ENCODE measurements at places on chromosomes 11 and 22. TPM values are rescaled to one million over a fixed set of nuclear protein-coding genes. Genes with fewer than 3 reads are reported as not detected.

- peaks cover 1% of the 10 kb centered on the region for H3K4me1 ChIP-seq
- no peak overlapping the region for H3K4me3 ChIP-seq
- no peaks in the 10 kb centered on the region for H3K27me3 ChIP-seq
- H3K27ac ChIP-seq: no peak overlapping the region
- DNase-seq: no peak
These were observed 36.0 kb upstream of the EED start for GRCh38 chr11:86208572-86208971.

DNA sequence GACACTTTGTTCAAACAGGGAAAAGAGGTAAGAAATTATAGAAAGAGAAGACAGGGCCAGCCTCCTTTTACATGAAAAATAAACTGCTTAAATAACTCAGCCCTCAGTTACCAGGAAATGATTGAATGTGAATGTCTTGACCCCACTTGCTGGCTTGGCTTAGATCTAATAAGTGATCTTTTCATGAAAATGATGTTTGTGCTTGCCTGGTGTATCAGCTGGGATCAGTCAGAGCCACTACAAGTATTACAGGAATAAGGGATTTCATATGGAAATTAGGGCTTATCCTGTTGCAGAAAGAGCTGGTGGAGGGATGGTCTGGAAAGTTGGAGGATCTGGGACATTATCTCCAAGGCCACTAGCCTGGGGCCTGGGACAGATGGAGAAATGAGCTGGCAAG is 51.8 kb downstream of the COMMD9 start:
- H3K27ac ChIP-seq: no peak overlapping the region
- H3K27me3 ChIP-seq: peaks cover 8% of the 10 kb centered on the region
- no peaks in the 10 kb centered on the region for H3K4me1 ChIP-seq
- no peak for DNase-seq
- no peaks in the 10 kb centered on the region for H3K36me3 ChIP-seq

DNA sequence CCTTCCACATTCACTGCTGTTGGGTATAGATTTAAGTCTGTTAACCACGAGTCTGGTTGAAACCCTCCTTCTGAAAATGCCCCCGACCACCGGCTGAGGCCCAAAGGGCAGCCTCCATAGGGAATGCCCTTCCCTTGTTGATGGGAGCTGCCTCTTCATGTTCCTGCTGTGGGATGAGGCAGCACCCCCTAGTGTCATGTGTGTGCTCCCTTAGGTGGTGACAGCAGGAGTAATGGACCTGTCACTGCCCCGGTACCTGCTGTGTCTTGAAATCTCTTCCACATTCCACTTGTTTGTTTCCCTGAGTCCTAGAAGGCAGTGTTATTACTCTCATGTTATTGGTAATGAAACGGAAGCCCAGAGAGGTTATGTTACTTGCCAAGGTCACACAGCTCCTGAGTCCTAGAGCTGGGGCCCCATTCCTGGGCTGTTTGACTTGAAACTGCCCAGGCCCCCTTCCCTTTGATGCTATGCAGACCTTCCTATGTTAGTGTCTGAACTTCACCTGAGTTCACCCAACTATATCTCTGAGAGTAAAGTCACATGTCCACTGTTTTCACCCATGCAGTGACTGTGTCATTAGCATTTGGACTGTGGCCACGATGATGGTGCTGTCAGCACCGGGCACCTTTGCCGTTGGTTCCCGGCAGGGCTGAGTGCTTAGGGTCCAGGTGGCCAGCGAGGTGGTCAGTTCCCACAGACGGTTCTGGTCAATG is 234.3 kb downstream of the TBC1D22A start:
- peaks cover 10% of the 10 kb centered on the region for H3K4me1 ChIP-seq
- H3K27ac ChIP-seq: no peak overlapping the region
- no peak overlapping the region for H3K4me3 ChIP-seq
- DNase-seq: no peak

- no peak overlapping the region for H3K27ac ChIP-seq
- DNase-seq: no peak
- H3K27me3 ChIP-seq: no peaks in the 10 kb centered on the region
- no peaks in the 10 kb centered on the region for H3K36me3 ChIP-seq
- no peak overlapping the region for H3K4me3 ChIP-seq
- H3K4me1 ChIP-seq: no peaks in the 10 kb centered on the region
These were observed 18.5 kb downstream of the KRTAP5-5 start for GRCh38 chr11:1647901-1648652.

Gene MS4A1
- 2.8 TPM for polyA plus RNA-seq

Gene TECTA
- polyA plus RNA-seq: not detected
